Stimulated activated naive CD8-positive, alpha-beta T cell treated with anti-CD3 and anti-CD28 coated beads, Interleukin-15, amount 100 ng/mL, for 72 hours (primary cell): ENCODE measurements at places on chromosomes 11 and 22.

DNA sequence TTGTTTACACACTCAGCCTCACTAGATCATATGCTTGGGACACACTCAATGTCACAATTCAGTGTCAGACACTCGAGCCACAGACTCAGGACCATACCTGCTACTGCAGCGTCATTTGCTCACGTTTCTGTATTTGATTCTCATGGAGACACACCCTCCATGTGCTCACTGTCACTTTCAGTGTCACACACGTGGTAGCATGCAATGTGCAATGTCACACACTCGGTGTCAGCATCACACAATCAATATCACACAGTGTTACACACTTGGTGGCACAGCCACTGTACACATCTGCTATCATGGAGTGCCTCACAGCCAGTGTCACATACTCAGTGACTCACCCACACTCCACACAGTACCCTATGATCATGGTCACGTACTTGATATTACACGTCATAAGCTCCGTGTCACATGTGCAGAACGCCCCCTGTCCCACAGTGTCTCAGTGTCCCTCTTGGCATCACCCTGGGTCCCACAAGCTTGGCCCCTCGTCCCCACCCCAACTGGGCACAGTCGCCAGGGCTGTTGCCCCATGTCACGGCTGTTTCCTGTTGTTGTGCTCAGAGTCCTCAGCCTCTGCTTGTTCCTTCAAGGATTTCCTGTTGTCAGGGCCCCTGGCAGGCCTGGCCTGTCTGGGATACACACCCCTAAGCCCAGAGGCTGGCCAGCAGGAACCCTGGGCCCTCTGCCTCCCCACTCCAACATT lies 49.6 kb downstream of the PDE2A start:
- no peak for DNase-seq

DNA sequence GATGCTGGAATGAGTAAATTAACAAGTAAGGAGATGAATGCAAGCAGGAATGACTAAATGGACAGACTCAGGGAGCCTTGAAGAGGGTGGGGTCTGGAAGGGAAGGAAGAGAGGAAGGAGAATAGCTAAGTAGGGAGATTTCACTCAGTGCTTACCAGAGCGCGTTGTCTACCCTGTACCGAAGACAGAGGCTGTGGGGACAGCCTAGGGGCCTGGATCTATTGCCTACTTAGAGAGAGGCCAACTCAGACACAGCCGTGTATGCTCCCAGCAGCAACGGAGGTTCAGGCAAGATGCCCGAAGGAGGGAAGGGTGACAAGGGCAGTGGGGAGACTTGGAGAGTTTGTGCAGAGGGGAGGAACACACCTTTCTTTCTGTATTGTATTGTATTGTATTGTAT lies at the start of gene FOLR2:
TSS of gene FOLR2 (plus strand) at position 157 of the 400 bp plus-strand sequence. CDS start 1,791 bp downstream, outside the sequence.
- no peak for DNase-seq

- no peak for DNase-seq
These were observed 22.9 kb downstream of the POLD3 start for GRCh38 chr11:74615311-74615710.

- no peak for DNase-seq
These were observed 145.0 kb upstream of the GRK3 start for GRCh38 chr22:25419247-25420113.

DNA sequence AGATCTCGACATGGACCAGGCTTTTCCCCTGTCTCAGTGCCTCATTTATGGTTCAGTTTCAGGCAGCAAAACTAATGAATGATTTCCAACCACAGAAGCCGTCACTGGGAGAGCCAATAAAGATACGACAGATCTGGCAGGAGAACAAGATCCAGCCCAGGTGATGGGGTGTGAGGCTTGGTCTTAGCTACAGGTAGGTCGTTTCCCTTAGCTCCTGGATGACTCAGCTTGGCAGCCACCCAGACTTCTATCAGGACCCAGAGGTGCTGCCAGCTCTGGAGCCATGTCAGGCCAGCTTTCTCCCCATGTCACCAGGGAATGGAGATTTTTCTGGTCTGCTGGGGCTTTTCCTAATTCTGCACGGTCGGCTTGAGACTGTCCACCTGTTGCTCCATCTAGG lies 36.3 kb upstream of the APOBEC3A start:
- DNase-seq, result no peak

GRCh38 chr11:1628506-1629325 lies 859 bp upstream of the KRTAP5-5 start:
- DNase-seq, result peak; percentile 64

- DNase-seq, result peak; percentile 73
These were observed 104.7 kb downstream of the ETS1 start for GRCh38 chr11:128482512-128483191.

- no peak for DNase-seq
These were observed 43.0 kb upstream of the KCNQ1OT1 start for GRCh38 chr11:2742611-2743426.

DNA sequence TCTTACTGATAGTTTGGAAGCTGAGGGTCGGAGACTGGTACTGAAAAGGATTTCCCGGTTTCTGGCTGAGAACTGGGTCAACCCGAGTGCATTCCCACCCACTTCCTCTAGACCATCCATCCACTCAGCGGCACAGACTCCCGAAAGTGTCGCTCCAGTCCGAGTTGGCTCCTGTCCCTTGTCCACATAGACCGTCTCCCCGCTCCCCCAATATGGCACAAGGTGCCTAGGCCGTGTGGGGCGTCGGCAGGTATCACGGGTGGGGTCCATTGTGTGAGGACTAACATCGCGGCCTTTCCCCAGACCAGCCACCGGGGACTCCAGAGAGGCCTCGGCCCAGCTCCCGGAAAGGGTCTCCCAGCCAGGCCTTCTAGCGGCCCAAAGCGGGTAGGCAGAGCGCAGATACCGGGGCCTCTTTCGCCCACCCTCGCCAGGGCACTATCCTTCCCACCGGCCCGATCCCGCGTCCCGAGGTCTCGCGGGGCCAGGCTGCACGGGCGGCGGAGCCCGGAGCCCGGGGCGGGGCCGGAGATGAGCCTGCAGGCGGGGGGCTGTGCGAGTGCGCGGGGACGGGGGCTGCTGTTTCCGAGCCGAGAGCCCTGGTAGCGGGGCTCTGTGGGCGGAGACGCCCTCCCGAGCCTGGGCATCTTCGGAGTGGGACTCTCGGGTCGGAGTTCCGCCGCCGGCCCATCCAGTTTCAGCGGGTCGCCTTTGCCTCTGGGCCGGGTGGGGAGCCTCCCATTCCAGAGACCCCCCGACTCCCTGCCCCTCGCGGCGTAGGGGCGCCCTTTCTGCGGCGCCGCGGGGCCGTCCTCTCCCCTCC lies 21.1 kb downstream of the SERPINH1 start:
- peak; percentile 63 for DNase-seq

DNA sequence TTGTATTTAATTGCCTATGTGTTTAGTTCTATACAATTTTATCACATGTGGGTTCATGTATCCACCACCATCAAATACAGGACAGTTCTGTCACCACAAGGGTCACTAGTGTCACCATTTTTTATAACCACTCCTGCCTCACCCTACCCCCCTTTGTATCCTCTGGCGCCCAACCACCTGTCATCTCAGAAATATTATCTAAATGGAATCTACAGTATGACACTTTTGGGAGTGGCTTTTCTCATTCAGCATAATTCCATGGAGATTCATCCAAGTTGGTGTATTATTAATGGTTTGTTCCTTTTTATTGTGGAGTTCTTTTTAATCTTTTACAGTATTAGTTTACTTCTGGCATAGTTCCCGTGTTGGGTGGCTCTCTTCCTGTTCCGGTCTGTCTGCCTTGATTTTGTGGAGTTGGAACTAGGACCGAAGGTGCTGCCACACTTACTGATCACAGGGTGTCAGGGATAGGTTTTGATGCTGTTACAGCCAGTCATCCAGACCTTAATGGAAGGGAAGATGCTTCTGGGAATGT lies 58.5 kb downstream of the TNRC6B start:
- DNase-seq, result no peak

DNA sequence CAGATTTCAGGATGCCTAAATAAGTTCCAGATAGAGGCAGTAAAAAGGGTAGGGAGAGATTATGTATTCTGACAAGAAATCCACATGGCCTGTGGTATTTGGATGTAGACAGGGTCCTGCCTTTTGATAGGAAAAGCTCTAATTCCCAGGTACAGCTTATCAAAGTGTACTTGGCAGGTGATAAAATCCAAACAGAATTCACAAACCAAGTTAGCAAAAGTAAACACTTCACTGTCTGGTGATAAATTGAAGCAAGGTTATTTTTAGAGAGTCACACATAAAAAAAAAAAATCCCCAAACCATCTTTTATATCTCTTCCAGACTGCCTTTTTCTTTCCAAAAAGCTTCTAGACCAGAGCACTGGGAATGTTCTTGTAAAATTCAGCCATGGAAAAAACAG lies 5.7 kb downstream of the CBLIF start:
- no peak for DNase-seq

GRCh38 chr11:73167363-73167954 lies 25.3 kb upstream of the FCHSD2 start:
- DNase-seq, result no peak

- DNase-seq, result no peak
These were observed 82.6 kb upstream of the PDGFD start for GRCh38 chr11:104246590-104246989.

DNA sequence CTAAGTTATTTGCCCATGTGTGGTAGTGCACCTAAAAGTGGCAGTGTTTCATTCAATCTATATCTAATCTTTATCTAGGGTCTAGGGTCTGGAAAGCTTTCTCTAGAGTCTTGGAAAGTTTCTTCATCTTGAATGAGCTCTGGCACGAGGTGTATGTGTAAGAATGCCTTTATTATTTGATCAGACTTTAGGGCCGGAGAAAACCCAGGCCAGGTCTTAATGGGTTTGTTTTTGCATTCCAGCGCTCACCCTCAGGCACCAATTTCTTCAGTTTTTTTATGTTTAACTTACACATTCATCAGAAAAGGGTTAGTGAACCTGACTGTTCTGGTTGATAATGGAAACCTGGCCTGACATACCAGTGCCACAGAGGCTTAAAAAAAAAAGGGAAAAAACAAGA lies 68.3 kb upstream of the SLN start:
- DNase-seq, result no peak

DNA sequence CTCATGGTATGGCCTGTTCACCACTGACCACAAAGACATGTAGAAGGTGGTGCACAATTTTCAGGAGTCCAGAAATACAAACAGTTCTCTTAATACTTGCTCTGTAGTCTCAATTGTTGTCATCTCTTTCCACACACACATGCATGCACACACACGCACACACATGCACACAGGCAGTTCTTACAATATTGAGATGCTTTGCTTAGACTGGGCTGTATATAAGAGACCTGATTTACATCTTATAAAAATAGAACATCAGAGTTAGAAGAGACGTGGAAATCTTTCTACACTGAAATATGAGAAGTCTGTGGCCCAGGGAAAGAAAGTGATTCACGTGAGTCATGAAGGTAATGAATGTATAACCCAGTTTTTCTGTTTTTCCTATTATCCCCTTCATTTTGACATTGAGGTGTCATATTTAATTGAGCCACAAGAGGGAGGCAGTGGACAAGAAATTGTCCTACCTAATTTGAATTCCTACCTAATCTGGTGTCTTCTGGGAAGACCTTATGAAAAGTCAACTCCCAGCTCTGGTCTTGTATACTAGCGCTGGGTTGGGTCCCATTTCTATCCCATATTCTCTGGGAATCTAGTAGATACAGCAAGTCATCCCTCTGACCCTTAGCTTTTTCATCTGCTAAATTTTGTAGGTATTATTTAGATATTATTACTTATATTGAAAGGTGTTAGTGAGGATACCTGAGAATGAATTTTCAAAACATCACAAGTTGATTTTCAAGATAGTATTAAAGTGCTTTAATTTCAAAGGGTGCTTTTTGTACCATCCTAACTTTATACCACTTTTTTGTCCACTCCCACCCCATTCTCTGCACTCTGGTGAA lies 14.9 kb upstream of the MS4A4A start:
- DNase-seq, result peak; percentile 22

DNA sequence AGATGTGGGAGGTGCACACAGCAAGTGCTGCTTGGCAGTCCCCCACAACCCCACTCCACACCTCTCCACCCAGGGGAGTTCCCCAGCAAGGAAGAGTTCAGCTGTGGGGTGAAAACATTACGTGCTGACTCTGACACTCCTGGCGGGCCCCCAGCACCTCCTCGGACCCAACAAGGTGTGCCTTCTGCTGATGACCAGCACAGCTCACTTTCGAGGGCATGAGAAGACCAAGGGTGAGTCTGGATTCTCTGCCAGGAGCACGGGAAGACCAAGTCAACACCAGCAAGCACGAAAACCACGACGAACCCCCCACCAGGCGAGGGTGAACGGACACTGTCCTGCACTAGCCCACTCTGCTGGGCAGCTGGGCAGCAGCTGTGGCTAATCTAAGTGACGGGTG lies 1.4 kb downstream of the ALG12 start:
- no peak for DNase-seq

GRCh38 chr11:126165311-126165720 lies 46.1 kb downstream of the RPUSD4 start:
- no peak for DNase-seq

DNA sequence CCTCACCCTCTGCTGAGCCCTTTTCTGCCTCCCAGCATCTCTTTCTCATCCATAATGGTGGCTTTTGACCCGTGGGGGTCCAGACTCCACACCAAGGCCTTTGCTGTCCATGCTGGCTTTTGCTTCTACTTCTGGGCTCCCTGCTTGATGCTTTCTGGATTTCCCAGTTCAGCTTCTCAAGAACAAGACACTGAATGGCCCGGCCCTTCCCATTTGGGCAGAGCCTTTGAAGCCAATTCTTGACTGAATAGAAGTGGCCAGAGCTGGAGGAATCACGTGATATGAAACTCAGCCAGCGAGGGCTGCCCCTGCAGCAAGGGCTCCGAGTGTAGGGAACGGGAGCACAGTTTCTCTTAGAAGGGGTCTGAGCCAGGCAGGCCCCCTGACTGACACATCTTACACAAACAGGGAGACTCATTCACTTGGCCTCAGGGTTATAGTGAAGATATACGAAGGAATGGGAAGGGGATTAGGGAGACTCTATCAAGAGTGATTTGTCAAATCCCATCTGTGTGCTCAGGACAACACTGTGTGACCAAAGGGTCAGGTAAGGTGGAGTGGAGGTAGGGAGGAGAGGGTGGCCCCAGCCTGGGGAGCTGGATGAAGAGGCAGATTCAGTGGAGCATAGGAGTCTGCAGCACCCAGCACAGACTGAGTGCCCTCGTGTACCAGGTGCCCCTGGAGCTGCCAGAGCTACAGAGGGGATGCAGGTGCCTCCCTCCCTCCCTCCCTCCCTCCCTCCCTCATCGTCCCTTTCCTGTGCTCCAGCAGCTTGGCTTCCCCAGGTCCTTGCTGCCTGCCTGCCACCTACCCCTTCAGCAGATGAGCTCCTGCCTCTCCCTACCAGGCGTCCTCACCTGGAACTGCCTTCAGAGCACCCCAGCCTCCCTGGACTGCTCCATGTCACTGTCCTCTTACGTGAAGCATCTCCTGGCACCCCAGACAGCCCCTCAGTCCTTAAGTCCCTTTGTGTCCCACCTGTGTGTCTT lies 106.0 kb downstream of the TRIM29 start:
- DNase-seq, result no peak
